Activated CD4-positive, alpha-beta T cell treated with anti-CD3 and anti-CD28 coated beads for 1 hour (primary cell): ENCODE measurements at places on chromosomes 3 and 15.
A peak's percentile ranks its signal among the peaks of the same experiment; 100 is the strongest.

DNA sequence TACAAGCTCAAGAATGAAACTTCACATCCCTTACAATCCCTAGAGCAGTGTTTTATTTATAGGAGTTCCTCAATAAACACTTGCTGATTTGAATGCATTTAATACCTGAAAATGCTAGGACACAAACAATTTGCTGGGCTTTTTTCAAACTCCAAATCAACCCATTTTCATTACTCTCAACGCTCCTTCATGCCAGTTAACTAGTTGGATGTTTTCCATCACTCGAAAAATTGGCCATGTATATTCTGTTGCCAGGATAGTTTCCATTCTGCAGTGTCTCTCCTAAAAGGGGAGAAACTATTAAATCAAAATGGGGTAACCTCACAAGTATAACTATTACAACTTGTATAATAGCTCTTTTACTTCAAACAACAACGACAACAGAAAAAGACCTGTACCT, 1.2 kb downstream of the GBE1 start:
- DNase-seq, result no peak

DNA sequence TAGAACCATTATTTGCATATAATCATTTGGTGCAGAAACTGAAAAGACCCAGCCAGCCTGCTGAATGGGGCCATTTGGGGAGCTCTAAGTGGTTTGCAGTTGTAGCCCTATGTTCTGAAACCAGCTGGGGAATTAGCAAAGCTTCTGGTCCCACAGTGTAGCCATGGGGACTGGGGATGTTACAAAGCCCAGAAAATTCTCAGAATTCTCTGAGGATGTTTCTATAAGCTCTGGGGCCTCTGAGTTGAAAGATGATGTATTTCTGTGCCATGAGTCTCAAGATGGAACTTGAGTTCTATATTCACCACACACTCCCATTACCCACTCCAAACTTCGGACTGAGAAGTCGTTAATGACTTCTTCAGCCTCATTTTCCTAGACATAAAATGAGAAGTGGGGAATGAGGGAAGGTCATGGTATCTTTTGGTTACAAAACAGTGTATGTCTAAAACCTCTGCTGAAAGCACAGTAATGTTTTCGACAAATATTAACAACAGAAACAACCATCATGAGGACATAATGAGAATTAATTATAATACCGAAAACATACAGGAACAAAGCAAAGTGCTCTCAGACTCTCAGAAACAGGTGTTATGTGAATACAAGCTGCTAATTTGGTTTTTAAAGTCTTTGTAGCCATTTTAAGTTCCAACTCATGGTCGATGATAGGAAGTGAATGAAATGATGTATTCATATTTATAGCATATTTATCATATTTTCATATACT, 89.4 kb downstream of the RFTN1 start:
- DNase-seq, result no peak

- no peak for DNase-seq
These were observed 1.9 kb upstream of the CFAP92 start for GRCh38 chr3:128995737-128996136.

- DNase-seq, result no peak
These were observed 438.5 kb upstream of the RGMA start for GRCh38 chr15:93527374-93528050.

DNA sequence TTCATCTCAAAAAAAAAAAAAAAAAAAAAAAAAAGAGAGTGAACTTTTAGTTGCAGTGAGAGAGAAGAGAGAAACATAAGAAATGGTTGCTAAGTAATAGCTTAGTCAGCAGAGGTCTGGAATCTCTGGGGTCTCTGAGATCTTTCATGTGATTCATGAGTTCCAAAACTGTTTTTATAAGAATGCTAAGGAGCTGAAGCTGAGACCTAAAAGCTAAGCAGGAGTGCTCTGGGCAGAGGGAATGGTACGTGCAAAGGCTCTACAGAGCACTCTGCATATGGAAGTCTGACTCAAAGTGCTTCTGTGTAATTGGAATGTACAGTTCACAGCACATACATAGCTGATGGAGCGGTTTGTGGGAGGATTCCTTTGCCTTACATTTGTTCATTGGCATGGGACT, 66.3 kb upstream of the LRIG1 start:
- no peak for DNase-seq

DNA sequence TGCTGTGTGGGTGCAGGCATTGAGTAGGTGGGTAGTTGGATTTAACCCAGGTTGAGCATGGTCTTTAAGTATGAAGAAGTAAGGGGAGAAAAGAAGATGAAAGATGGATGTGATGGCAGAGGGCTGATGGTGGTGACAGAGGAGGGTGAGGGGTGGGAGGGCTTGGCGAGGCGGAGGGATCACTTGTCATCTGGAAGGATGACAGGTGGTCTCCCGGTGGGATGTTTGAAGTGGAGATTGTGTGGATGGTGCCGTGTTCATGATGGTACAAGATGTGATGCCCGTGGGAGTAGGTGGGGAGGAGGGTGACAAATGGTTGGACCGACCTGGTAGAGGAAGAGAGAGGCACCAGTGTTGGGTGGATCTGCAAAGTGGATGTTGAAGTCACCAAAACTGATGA, 208.8 kb downstream of the RPLP1 start:
- no peak for DNase-seq

GRCh38 chr3:123543950-123544349, 40.9 kb downstream of the HACD2 start:
- no peak for DNase-seq

GRCh38 chr15:45307230-45307924, 55.3 kb downstream of the SLC28A2 start:
- DNase-seq, result no peak

DNA sequence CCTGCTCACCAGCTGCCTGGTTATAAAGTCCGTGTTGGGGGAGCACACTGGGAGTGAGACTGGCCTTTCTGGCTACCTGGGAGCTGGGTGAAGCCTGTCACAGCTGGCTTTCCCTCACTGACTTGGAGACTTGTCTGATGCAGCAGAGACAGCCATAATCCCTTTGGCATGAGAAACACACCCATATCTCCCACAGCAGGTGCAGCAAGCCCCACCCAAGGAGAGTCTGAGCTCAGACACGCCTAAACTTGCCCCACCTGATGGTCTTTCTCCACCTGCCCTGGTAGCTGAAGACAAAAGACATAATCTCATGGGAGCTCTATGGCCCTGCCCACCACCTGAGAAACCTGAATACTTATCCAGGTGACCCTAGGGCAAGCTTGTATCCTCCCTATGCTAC, 54.8 kb downstream of the NMD3 start:
- DNase-seq, result no peak

DNA sequence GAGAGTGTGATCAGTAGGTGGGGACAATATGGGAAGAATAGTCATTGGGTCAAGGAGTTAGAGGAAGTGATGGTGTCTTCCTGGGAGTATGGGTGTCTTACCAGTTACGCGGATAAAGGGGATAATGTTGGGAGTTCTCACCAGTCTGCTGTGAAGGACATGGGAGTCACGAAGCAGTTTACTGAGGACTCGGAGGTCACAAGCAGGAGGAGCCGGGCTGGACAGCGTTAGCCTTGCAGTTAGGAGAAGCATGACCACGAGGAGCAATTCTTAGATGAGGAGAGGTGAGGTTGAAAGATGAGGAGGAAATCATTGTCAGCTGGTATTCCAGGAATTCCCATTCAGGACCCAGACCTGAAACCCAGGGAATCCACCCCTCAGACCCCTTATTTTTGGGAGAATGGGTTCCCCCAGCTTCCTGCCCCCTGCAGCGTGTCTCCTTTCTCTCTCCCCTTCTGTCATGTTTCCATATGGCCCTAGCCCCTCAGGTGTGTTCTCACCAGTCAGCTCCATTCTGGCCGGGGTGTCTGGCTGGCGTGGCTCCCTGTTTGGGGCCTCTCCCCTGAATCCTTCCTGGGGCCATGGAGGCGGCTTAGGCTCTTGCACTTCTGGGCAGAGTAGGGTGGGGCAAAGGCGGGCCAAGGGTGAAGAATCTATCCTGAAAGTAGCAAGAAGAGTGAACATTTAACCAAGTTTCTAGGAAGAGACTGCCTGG, 2.1 kb downstream of the THPO start:
- no peak for DNase-seq

GRCh38 chr15:98035134-98035533, 74.6 kb downstream of the ARRDC4 start:
- DNase-seq, result no peak

- DNase-seq, result peak; percentile 28
These were observed 401.3 kb upstream of the CFAP20DC start for GRCh38 chr3:59450946-59451763.

DNA sequence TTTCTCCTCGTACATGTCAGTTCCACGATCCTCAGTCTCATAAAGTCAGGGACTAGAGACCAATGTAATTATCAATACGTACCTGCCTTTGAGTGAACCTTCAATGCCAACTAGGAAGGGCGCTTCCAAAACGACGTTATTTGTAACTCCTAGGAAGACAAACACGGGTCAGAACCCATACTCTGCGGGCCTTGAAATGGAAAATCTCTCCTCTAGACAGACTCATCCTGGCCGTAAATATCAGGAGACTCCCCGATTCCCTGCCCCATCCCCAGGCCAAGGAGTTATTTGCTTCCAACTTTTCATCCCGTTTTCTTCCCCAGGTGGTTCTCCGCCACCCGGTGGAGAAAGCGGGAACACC, 578 bp downstream of the OIP5 start:
- DNase-seq, result no peak

- DNase-seq, result no peak
These were observed 24.3 kb downstream of the VPS8 start for GRCh38 chr3:184836090-184836822.

GRCh38 chr15:77815015-77815414, 182.3 kb upstream of the LINGO1 start:
- DNase-seq, result no peak

GRCh38 chr3:192816351-192816750, 89.0 kb upstream of the FGF12 start:
- DNase-seq, result no peak

GRCh38 chr3:157692468-157692867, 189.3 kb upstream of the VEPH1 start:
- DNase-seq, result no peak

- no peak for DNase-seq
These were observed 204.6 kb upstream of the CFAP20DC start for GRCh38 chr3:59254433-59254832.

- no peak for DNase-seq
These were observed 123.0 kb downstream of the PEAK1 start for GRCh38 chr15:77296773-77297337.

GRCh38 chr15:85667491-85668424, 127.0 kb downstream of the KLHL25 start:
- peak; percentile 39 for DNase-seq

GRCh38 chr15:74155766-74156417, 17.6 kb upstream of the ISLR start:
- no peak for DNase-seq

DNA sequence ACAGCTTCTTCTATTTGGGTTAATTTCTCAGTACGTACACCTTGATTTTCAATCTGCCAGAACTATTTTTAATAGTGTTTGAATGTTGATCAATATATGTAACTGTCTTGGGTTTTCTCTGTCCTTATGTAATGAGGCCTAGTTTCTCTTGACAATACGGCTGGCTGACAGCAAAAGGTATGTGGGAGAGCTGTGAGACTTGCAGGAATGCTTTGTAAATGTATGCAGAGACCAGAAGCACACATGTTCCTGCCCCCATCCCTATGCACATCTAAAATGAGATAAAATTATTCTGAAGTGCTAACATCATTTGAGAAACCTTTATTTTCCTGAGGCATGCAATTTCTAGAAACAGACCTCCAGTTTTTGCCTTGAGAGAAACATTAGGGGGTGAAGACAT, 593.8 kb upstream of the GBE1 start:
- DNase-seq, result no peak

DNA sequence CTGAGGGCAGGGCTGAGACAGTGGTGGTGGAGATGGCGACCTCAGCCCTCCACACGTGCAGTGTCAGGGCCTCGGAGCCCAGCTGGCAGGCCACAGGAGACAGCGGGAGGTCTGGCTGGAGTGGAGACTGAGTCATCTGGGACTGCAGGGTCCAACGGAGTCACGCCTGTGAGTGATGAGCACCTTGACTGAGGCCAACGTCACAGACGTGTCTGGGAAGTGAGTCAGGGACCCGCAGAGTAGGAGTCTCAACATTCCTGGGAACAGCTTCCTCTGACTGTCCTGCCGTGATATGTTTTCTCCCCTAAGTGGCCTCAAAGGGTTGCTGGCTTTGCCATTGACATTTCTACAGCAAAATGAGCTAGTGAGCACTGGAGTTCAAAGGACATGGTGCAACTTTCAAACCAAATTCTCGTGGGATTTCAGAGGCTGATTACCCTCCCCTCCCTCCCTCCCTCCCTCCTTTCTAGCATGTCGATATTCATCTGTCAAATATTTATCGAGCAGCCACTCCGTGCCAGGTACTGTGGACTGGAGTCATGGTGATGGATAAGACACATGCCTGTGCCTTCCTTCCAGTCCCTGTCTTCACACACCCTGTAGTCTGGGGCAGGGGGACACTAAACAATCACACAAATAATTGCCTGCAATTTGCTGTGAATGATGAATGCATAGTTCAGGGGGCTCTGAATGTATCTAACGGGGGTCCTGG, 53.3 kb upstream of the AMOTL2 start:
- DNase-seq, result no peak

- no peak for DNase-seq
These were observed 36.5 kb downstream of the HEG1 start for GRCh38 chr3:125019271-125019670.

DNA sequence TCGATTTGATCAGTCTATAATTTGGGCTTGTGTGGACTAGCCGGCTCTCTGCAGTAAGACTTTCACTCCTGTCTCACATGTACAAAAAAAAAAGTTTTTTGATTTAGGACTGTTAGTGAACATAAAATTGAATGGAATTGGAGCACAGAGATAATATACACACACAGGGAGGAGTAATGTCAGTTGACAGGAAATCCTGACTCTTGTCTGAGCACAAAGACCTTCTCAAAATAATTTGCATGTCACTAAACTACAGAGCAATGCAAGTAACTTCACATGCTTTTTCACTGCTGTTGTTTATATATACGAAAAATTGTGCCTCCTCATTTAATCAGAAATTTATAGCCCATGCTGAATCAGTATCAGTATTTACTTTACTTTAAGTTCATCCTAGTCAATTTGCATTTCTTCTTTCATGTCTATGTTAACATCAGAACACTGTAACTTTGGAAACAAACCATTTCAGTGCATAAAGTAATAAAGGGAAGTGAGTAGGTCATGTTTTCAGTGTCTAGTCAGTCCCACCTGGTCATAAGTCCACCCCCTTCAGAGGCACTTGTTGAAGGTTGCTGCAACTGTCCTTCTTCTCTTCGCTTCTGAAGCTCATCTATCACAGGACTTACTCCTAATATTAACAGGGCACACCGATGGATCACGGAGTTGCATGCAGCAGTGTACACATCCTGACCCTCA, 115.8 kb downstream of the FBXL22 start:
- DNase-seq, result no peak

DNA sequence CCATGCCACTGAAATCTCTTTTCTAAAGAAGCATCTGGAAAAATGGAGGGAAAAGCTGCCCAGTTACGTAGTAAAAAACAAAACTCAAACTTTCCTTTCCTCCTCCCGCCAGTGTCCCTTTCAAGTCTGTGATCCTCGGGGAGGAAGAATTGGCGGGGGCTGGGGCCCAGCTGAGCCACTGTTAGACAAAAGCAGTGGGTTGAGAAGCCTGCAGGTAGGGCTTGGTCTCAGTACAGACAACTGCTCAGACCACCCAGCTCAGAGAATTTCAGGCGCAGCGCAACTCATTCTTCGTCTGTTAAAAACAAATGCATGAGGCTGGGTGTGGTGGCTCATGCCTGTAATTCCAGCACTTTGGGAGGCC, 117.1 kb downstream of the MYLK start:
- no peak for DNase-seq

GRCh38 chr3:61966200-61966599, 404.8 kb downstream of the PTPRG start:
- no peak for DNase-seq
